Smooth muscle cell of the brain vasculature (primary cell): ENCODE measurements at places on chromosomes 3 and 15.

DNA sequence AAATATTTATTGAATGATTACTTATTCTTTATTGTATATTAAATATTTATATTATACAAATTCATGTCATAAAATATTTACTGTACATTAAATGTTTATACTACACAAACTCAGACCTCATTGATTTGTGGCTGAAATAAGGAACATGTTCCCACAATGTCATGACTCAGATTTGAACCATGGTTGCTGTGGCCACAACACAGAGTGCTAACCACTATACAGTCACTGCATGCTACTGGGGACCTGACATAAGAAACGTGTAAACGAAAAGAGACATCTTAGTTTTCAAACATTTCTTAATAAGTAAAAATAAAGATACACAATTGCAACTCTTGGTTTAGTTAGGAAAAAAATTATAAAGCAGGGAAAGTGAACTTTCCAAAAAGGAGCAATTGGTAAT lies 99.1 kb upstream of the AGTR1 start:
- no peak for DNase-seq

DNA sequence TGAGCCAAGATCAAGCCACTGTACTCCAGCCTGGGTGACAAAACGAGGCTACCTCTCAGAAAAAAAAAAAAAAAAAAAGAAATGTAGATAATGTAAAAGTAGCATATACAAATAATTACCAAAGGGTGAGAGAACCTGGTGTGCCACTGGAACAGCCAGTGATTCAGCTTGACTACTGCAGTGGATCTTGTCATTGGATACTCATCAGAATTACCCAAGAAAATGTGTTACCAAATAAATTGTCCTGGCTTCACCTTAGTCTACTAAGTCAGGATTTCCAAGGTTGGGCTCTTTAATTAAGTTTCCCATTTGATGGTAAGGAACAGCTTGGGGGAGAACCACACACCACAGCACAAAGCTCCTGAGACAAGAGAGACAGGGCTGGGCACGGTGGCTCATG lies 1.5 kb downstream of the NICN1 start:
- no peak for DNase-seq

DNA sequence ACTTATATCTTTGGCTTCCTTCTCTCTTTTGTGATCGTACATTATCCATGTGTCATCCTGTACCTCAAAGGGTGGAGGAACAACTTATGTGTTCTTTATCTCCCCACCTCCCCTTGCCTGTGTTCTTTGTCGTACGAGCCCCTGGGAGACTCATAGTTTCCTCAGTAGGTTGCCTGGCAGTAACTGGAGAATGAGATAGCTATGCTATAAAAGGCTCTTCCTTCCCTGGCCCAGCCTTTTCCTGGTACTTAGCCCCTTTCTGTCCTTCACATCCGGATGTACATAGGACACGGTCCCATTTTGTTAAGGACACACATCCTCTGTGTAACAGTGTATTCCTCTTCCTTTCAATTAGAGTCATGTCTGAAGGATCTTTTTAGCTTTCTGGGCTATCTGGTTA lies 32.1 kb downstream of the PLCL2 start:
- no peak for DNase-seq

- DNase-seq, result no peak
Observed at GRCh38 chr15:96324192-96324895, 6.2 kb upstream of the NR2F2 start.

DNA sequence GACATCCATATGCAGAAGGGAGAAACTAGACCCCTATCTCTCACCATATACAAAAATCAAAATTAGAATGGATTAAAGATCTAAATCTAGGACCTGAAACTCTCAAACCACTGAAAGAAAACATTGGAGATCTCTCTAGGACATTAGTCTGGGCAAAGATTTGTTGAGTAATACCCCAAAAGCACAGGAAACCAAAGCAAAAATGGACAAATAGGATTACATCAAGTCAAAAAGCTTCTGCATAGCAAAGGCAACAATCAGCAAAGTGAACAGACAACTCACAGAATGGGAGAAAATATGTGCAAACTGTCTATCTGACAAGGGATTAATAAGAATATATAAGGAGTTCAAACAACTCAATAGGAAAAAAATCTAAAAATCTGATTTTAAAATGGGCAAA lies 54.8 kb downstream of the MYO9A start:
- DNase-seq, result no peak

- no peak for DNase-seq
Observed at GRCh38 chr3:128463354-128463753, 3.3 kb downstream of the DNAJB8 start.

DNA sequence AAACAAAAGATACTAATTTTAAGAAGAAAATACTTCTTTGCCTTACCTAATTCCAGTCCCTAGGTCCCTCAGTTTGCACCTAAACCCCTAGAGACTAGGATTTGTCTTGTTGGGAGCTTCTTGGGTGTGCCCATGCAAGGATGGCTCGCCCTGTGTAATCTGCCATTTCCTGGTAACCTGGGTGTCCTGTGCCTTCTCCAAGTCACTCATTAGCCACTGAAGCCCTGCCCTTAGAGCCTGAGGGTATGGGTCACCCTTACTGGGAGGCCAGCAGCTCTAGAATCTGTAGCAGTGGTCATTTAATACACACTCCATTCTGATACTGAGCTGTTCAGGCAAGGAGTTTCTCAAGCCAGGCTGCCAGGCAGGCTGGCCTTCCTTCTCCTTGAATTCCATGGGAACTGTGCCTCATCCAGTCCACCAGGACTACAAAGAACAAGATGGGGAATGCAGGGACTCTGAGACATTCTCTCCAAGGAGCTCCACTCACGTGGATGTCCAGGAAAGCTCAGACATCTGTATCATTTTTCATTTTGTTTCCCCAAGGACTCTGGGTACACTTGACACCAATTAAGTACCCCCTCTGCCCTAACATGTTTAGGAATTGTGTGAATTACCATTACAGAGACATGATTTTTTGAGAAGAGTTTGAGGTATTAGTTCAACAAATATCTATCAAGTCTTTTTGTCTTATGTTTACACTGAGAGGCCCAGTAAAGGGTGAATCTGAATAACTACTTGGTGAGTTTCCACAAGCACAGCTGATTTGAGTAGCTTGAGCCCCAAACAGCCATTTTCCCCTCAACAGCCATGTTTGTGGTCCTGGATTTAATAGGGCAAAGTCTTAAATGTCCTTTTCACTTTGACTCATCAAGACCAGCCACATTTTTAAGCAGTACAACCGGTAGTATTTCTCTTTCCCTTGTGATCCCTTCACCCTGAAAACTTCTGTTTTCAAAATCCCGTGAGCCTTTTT lies 52.6 kb downstream of the ARNT2 start:
- DNase-seq, result no peak

DNA sequence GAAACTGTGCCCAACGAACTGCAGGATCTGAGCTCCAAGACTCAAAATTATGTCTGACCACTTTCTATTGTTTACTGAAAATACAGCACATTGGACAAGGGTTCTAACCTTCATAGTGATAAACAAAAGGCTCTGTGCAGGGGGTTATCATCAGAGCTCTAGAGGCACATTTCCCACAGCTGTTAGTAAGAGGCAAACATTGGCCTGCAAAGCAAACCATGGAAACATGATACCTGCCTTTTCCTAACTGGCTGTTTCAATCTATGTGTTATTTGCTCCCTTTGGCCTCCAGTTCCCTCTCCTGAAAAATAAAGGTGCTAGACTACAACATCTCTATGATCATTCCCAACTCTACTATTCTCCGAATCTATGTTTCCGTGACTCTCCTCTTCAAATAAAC lies 159.7 kb upstream of the ARHGEF26 start:
- no peak for DNase-seq

DNA sequence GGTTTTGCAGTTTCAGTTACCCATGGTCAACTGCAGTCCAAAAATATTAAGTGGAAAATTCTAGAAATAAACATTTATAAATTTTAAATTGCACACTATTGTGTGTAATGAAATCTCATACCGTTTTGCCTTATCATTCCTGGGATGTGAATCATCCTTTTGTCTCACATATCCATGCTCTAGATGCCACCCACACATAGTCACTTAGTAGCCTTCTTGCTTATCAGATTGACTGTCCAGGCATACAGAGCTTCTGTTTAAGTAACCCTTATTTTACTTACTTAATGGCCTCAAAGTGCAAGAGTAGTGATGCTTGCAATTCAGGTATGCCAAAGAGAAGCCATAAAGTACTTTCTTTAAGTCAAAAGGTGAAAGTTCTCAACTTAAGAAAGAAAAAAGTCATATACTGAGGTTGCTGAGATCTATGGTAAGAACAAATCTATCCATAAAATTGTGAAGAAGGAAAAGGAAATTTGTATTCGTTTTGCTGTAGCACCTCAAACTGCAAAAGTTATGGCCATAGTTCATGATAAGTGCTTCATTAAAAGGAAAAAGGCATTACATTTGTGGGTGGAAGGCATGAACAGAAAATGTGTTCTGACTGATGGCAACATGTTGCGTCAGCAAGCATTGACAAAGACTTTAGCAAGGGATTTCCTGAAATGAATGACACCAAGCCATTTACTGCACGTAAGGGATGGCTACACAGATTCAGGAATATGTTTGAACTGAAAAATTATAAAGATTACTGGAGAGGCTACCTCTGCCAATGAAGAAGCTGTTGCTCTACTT lies 43.8 kb downstream of the SPATA16 start:
- DNase-seq, result no peak

DNA sequence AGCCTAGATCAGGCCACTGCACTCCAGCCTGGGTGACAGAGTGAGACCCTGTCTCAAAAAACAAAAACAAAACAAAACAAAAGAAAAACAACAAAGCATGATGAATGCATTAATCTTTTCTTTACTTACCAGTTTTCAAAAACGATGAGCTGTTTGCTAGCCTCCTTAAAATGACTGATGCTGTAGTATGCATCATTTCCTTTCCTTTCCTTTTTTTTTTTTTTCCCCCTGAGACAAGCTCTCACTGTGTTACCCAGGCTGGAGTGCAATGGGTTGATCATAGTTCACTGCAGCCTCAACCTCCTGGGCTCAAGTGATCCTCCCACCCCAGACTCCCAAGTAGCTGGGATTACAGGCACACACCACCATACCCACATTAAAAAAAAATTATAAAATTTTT lies 202.0 kb downstream of the ADAMTSL3 start:
- no peak for DNase-seq

GRCh38 chr3:169527507-169527906 lies 136.0 kb downstream of the MECOM start:
- no peak for DNase-seq

DNA sequence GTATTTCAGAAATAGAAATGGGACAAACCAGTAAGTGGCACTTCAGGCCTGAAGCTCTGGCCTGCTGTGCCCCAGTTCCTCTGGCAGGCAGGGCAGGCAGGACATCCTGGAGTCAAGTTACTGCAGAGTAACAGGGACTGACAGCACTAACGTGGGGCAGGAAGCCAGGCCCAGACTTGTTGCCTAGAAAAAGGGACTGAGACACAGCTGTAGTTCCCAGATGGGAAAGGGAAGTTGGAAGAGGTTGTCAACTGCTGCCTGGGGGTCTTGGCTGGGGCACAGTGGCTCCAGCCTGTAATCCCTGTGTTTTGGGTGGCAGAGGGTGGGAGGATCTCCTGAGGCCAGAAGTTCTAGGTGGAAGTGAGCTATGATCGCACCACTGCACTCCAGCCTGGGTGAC lies 171.9 kb downstream of the FMN1 start:
- DNase-seq, result no peak

DNA sequence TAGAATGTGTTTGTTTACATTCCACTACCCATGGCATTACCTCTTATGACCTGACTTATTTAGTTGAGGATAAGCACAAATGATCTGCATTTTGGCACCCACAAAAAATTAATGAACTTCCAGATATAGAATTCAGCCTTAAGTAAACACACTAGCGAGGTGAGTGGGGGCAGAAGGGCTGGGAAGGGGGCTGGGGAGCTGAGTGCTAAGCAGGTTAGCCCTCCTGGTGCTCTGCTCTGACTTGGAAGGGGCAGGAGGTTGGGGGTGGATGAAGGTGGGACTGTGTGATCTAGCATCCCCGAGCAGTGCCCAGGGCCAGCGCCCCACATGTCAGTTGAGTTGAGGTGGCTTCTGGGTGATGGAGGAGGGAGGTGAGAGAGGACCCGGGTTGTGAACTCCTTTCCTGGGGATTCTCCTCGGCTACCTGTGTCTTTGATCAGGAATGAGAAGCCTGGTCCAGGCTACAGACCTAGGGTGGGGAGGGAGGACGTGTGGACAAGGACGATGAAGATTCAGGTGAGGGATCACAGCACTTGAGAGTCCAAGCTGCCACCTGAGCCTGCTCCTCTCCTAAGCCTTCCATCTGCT lies 178.6 kb upstream of the SMAD3 start:
- no peak for DNase-seq

- no peak for DNase-seq
Observed at GRCh38 chr15:101237251-101237650, 14.6 kb downstream of the CHSY1 start.

DNA sequence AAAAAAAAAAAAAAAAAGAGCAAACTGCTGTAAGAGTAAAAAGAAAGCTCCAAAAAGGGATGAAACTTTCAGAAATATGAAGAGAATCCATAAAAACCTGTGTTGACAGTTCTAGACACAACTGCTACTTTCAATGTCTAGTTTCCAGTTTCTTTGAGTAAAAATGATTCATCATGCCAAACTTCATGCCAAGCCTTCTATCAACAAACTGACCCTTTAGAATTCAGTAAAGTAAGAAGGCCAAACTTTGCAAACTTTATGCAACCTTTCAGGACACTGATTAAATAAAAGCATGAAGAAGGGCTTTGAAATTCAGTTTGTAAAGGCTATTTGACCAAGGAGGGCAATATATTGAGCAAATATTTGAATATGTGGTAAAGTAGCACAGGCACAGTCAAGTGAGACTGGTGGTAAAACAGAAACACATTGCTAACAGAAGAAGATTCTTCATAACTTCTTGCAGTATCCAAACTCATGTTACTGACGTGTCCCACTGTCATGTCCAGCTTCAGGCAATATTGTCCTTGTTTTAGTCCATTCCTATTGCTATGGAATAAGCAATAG lies 56.3 kb upstream of the CFAP20DC start:
- no peak for DNase-seq

DNA sequence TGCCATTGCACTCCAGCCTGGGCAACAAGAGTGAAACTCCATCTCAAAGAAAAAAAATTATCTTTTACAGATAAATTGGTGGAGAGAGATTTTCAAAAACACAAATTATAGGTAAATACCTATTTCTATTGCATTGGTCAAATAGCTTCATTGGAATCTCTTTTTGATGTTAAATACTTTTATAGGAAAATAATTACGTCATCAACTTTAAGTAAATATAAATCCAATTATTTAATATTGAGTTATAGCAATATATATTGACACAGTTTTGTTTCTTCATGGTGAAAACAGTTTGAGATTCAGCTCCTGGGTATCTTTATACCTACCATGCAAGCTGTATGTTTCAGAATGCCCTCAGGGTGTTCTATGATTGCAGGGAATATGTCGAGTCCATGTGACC lies 172.1 kb downstream of the TP63 start:
- no peak for DNase-seq
